ENCODE measurements at places on chromosomes 13 and 19.

- no peak for DNase-seq
Observed at GRCh38 chr19:743168-743687, 7.7 kb upstream of the MISP start.

DNA sequence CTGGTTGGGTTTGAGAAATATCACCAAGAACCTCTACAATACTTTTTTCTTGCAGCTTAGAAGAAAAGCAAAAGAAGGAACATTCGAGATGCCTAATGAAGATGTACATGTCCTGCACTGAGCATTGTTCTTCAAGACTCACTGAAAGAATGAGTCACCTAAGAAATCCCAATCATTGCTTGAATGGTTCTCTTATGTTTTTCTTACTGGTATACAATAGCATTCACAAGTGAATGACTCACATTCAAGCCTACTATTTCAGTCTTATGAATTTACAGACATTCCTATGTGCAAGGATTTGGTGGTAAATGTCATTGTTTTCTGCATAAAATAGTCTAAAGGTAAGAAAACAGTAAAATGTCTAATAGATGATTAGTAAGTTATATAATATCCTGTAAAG, 594.6 kb downstream of the PCDH9 start:
- DNase-seq, result no peak

- DNase-seq, result no peak
Observed at GRCh38 chr13:31625115-31625514, 114.2 kb upstream of the RXFP2 start.

- DNase-seq, result no peak
Observed at GRCh38 chr19:33722456-33723239, 74.0 kb upstream of the KCTD15 start.

DNA sequence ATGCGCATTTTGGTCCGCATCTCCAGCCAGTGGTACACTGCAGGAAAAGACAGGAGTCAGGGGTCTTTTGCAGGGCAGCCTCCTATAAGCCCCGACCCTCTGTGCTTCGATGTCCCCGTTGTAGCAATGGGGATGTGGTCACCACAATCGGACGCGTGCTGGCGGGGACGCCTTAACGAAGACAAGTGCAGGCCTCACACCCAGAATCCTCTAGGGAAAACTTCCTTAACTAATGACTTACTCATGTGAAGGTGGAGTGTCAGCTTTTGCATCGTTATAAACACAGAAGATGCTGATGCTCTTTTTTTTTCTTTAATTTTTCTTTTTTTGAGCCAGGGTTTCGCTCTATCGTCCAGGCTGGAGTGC, 22.1 kb downstream of the VASP start:
- DNase-seq, result no peak

DNA sequence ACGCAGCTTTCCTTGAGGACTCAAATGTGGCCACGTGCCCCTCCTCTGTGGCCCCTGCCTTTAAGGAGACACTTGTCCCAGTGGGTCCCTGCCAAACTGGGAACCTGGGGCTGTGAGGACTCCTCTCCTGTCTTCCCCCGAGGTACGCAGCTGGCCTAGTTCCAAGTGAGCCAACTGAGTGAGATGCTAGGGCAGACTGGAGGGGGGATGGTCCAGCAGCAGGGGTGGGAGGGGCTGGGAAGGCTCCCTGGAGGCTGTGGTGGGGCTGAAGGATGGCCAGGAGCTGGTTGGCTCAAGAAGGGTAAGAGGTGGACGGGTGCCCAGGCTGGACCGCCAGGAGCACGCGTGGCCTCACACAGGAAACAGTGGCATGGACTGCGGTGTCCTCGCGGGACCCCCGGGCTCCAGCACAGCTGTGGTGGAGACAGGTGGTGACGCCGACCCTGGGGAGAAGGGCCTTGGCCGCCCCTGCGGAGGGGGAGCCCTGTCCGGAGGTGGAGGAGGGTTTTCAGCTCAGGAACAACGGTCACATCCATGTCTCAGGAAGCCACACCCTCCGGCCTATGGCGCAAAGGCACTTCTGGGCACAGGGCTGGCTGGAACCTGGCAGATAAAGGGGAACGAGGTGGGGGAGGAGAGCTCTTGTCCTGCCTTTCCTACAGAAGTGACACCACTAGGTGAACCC, 45.8 kb downstream of the MLLT1 start:
- no peak for DNase-seq

DNA sequence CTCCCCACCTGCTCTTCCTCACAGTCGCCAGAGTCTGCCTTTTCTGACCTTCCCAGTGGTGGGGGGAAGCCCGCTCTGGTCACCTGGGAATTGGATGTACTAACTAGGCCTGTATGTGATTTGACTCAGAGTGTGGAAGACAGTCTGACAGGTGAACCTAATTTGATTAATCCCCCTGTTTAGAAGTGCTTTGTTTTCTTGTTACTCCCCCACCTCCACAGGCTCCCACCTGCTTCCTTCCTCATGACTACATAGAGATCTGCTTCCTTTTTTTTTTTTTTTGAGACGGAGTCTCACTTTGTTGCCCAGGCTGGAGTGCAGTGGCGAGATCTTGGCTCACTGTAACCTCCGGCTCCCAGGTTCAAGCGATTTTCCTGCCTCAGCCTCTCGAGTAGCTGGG, 44.0 kb downstream of the COG3 start:
- DNase-seq, result no peak

DNA sequence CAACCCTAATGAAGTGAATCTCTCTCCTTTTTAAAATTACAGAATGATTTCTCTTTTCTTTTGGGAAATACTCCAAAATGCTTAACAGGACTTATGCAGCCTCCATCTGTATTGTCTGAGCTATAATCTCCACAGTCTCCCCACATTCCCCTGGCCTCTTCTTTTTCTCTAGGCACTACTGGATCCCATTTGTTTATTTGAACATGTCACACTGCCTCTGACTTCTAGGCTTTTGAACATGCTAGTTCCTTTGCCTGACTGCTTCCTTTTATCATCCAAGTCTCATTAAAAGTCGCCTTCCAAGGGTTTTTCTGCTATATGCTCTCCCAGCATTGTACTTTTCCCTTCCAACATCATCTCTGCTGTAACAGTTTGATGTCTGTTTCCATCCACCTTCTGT, 548.7 kb downstream of the PCDH9 start:
- DNase-seq, result no peak

DNA sequence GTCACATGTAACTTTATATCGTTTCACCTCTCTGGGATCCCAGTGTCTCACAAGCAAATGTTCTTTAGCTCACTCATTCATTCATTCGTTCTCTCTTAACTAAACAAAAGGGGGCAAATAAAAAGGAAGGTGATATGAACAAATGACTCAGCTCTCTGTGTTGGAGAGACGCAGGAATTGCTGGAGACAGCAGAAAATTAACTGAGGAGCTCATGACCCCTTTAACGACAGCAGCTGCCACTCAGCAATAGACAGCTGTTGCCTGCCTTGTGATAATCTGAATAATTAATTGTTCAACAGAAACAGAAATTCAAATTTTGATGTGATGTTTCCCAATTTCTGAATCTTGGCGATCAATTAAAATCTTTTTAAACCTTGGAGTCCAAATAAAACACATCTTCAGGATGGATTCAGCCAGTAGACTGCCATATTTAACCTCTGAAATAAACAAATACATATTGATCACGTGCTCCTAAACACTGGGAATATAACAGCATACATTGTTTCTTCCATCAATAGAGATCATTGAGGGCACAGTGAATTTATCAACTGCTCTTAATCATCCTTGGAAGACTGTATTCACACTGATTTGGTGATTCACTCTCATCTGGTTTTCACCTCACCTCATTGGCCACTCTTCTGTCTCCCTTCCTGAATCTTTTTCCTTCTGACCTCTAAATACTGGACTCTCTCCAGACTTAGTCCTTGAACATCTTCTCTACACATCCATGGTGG, 63.3 kb downstream of the MBNL2 start:
- no peak for DNase-seq

DNA sequence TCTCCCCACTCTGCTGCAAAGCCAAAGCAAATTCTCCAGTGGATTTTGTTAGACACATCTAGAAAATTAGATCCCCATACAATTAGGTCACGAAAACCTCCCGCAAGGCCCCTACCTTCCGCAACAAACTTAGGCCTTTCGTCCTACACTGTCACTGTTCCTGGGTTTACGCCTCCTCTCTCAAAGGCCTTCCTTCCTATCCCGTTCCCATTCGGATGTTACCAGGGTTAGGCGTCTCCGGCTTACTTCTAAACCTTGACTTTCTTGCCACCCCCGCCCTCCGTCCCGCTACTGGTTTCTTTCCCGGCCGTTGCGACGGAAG, 754 bp downstream of the RNF6 start:
- no peak for DNase-seq

DNA sequence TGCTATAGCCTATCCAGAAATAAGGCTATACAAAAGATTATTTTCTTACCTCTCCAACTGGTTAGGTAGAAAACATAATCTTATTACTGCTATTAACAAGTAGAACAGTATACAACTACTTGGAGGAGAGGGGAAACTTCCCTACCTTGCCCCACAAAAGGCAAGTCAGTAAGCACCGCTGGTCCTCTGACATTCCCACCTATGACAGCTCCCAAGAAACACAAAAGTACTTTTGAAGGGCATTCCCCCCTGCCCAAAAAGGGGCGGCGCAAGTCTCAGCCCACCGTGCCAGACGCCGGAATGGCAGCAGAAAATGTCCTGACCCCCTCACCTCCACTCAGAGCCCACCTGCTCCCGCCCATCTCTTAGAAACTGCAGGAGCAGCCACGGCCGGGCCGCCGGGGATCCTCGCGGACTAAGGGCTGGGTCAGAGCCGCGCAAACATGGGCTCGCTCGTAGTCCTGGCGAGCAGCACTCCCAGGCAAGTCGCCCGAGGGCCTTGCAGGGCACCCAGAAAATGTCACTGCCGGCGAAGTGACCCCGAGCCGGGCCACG, 437 bp downstream of the SUCLA2 start:
- peak; percentile 25 for DNase-seq

GRCh38 chr19:40489882-40490230, 23.1 kb downstream of the SPTBN4 start:
- DNase-seq, result no peak

- DNase-seq, result no peak
Observed at GRCh38 chr13:110271313-110271712, 35.6 kb downstream of the COL4A1 start.

DNA sequence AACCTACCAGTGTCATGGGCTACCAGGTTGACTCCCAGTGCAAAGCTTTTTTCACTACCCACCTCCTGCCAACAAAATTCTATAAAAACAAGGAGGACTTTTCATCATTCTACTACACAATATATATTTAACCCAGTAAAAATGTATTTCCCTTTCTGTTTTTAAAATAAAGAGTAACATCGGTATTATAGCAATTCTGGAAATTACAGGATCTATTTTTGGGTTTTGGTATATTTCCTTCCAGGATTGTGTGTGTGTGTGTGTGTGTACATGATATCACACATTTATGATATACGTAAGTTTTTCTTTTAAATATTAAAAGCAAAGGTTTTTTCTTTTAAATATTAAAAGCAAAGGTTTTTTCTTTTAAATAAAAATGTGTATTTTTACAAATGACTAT, 6.0 kb upstream of the UBL3 start:
- DNase-seq, result no peak

- no peak for DNase-seq
Observed at GRCh38 chr19:29662604-29663404, 2.5 kb upstream of the PLEKHF1 start.

GRCh38 chr13:110358381-110358780, 51.3 kb downstream of the COL4A2 start:
- DNase-seq, result no peak

GRCh38 chr13:99044764-99045163, 66.9 kb upstream of the DOCK9 start:
- no peak for DNase-seq

GRCh38 chr19:38557205-38557799, 60.5 kb downstream of the MAP4K1 start:
- DNase-seq, result no peak

- no peak for DNase-seq
Observed at GRCh38 chr19:56613639-56614038, 18.5 kb downstream of the ZNF71 start.

DNA sequence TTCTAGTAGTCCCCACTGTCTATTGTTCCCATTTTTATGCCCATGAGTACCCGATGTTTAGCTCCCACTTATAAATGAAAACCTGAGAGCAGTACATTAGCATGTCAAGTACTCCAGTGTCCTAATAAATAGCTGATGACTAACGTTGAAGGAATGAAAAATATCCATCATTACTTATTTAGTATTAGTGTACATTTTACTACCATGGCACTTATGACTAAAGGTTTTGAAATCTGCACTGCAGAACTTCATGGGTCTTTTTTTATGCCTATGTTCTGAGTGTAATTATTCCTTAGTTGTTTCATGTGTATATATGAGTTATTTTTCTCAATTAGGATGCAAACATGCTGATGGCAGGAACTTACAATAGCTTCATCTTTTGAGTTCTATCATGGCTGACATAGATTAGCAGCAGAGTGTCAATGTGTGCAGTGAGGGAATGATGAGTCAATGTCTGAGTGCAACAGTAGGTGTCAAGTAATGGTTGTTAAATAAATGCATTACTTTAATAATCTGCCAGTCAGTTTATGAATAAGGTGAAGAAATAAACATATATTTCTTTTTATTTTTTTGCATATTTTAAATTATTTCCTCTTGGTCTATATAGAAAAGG, 188.4 kb downstream of the ITGBL1 start:
- no peak for DNase-seq

DNA sequence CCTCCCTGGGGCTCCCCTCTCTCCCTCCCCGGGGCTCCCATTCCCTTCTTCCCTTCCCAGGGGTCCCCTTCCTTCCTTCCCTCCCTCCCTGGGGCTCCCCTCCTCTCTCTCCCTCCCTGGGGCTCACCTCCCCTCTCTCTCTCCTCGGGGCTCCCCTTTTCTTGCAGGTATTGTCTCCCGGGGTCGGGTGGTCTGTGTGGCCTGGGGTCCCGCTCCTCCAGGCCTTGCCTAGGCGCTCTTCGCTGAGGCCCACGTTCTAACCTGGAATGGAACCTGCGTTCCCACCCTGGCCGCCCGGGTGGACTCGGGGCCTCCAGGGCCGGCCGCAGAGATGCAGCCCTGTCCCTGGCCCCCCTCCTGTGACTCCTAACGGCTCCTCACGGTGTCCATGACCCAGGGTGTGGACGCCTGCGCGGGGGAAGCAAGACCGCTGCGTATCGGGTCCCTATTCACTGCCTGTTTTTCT, 940 bp upstream of the DCUN1D2 start:
- DNase-seq, result peak; percentile 9

DNA sequence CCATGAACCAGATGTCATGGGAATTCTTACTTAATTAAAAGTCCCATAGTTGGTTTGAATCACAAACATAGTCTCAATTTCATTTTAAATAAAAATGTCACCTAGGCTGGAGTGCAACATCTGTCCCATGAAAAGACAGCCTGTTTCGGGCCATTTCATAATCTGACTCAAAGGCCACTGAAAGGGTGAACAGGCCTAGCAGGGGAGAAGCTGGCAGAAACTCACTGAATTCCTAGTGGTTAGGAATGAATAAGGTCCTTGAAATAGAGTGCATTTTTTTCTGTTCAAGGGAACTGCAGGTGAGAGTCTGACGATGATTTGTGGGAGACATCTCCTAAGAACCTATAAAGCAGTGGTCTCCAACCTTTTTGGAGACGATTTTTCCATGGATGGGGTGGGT, 44.0 kb upstream of the PCCA start:
- DNase-seq, result no peak

- DNase-seq, result no peak
Observed at GRCh38 chr19:53308339-53308811, 25.2 kb upstream of the ZNF845 start.
